ENCODE measurements at places on chromosomes 1 and 21. TPM values are rescaled to one million over a fixed set of nuclear protein-coding genes. Genes with fewer than 3 reads are reported as not detected.

PLPPR4 gene
- total RNA-seq, result not detected

DNA sequence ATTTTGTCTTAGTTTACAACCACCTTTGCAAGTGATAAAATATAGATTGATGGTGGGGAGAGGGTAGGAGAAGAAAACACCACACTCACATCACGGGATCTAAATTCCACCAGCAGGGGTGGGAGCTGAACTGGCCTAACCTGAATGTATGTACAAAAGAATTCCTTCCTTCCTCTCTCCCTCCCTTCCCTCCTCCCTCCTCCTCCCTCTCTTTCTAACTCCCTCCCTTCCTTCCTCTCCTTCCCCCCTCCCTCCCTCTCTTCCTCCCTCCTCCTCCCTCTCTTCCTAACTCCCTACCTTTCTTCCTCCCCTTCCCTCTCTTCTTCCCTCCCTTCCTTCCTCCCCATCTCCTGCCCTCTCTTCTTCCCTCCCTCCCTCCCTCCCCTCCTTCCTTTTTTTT is 40.2 kb downstream of the HIVEP3 start:
- no peak for DNase-seq

GRCh38 chr1:231478811-231479210 is 49.7 kb upstream of the TSNAX start:
- DNase-seq, result no peak

DNA sequence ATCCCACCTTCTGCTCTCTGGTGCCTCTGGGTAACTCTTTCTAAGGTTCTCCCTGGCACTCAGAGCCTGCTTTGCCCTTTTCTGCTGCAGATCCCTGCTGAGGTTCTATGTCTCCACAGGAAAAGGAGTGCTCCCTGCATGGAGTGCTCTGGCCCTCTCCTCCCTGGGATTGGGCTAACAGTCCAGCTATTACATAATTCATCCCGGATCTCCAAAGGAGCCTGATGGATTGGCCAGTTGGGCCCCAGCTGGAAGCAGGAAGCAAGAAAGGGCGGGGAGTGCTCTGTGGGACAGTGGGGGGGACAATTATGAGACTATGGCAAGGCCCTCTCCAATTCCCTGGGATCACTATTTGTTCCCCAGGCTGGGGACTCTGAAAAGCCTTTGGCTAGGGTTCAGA is 51.9 kb upstream of the GOLT1A start:
- no peak for DNase-seq
